ENCODE measurements at places on chromosomes 2 and 18. TPM values are rescaled to one million over a fixed set of nuclear protein-coding genes. Genes with fewer than 3 reads are reported as not detected.
A peak's percentile ranks its signal among the peaks of the same experiment; 100 is the strongest.

DNA sequence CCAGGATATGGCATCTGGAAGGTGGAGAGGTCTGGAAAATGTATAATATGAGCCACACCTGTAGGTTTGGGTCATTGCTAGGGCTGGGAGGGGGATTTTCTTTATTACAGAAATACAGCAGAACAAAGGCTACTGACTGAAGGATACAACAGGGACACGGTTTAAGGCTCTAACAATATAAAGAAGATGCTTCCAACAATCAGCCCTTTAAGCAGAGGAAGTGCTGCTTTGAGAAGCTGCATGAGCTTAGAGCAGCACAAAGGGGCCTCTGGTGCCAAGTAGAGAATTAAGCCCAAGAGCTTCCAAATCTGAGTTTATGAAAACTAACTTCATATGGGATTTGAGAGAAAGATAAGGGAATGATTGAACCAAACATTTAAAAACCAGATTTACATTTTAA, 174.5 kb upstream of the RMP24 start:
- DNase-seq = no peak

DNA sequence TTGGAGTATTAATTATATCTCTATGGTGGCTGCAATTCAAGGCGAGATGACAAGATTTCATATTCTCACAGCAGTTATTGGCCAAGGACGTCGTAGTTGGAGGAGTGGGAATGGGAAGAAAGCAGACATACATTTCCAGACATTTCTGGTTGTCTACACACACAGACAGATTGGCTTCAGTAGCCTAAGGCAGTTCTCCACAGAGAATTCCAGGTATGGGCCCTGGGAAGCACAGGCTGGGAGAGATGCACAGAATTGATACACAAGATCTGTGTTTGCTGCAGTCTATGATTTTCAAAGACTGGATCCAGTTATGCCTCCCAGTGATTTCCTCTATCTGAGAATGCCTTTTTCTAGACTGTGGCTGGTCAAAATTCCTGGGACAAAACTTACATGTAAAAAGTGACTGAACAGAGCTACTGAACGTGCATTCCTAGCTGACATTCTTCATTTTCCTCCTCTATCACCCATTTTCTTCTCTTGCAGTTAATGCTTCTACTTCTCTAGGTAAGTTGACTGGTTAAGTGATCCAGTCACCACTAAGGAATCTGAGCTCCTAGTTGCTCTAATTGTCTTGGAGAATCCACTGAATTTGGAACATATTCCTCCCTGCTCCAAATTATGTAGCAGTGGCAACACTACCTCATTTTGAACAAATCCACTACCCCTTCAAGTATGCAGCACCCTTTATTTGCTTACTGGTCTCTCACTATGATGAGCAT, 386.7 kb upstream of the CDH7 start:
- no peak for DNase-seq

GRCh38 chr2:199692489-199692888, 158.5 kb downstream of the FTCDNL1 start:
- no peak for DNase-seq

DNA sequence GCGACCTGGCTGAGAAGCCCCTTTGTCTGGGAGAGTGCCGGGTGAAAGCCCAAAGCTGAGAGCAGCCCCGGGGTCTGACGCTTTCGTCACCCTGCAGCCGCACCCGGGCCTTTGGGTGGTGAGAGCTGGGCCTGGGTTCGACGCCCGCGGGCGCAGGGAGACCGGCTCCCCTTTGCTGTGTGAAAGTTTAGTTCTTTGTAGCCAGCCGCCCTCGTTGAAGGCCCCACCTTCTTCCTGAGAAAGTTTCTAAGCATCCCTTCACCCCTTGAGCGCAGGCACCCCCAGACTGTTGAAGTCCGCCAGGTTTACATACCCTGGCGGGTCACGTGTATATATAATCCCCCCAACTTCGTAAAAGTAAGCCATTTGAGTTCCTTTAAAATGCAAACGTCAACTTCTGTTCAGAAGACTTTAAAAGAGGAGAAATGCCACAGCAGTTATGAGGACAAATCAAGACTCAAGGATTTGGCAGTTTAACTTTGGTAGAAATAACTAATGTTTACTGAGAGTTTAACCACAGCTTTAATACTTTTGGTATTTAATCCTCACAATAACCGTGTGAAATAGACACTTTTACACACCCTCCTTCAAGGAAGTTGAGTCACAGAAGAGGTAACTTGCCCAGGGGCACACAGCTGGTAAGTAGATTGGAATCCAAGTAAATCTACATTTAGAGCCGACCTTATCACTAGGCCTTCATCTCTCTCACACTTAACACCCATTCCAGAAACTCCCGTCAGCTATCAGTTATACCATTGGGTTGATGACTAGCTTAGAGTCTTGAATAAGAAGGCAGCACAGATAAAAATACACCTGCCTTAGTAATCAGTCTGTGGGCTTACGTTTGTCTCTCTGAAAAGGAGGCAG, 1.1 kb upstream of the MBOAT2 start:
- no peak for DNase-seq

DNA sequence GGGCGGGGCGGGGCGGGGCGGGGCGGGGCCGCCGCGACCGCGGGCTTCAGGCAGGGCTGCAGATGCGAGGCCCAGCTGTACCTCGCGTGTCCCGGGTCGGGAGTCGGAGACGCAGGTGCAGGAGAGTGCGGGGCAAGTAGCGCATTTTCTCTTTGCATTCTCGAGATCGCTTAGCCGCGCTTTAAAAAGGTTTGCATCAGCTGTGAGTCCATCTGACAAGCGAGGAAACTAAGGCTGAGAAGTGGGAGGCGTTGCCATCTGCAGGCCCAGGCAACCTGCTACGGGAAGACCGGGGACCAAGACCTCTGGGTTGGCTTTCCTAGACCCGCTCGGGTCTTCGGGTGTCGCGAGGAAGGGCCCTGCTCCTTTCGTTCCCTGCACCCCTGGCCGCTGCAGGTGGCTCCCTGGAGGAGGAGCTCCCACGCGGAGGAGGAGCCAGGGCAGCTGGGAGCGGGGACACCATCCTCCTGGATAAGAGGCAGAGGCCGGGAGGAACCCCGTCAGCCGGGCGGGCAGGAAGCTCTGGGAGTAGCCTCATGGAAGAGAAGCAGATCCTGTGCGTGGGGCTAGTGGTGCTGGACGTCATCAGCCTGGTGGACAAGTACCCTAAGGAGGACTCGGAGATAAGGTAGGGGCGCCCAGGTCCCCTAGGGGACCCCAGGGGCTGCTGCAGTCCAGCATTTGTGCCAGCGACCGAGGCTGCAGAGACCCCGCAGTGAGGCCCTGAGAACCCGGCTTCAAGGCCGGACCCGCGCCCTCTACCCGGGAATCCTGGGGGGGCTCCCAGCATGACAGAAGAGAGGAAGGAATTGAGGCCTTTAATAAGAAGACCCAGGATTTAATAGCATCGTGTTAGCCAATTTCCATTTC, at the start of gene KHK:
Gene KHK (plus strand): TSS at position 49 of the 870 bp plus-strand sequence. CDS start 488 bp downstream, at position 537.
- DNase-seq = no peak

Gene UGT1A8
- not detected for polyA plus RNA-seq

Gene RAX
- not detected for polyA plus RNA-seq

Gene RNF125
- 2.7 TPM for polyA plus RNA-seq

DNA sequence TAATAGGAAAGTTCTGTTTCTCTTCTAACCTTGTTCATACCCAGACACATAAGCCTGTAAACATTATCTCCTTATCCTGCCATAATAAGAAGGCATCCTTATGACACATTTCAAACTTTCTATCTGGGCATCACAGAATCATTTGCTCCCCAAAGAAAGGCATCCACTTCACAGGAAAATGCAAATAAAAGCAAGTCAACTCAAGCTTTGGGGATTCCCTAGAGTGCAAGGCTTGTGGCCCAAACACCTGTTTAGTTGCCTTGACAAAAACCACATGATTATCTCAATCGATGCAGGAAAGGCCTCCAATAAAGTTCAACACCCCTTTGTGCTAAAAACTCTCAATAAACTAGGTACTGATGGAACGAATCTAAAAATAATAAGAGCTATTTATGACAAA, 195.7 kb upstream of the GALNT5 start:
- no peak for DNase-seq

Gene TMEM17
- polyA plus RNA-seq = 6.8 TPM

Gene BMP10
- not detected for polyA plus RNA-seq

DNA sequence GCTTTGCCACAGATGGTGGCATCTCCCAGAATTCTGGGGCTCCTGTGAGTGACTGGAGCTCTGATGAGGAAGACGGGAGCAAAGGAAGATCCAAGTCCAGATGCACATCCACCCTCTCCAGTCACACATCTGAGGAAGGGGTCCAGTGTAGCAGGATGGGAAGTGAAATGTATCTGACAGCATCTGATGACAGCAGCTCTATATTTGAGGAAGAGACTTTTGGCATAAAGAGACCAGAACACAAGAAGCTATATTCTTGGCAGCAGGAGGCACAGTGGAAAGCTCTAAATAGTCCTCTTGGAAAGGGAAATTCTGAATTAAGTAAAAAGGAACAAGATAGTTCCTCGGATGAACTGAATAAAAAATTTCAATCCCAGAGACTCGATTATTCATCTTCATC, 23.5 kb upstream of the C1GALT1C1L start:
- no peak for DNase-seq

DNA sequence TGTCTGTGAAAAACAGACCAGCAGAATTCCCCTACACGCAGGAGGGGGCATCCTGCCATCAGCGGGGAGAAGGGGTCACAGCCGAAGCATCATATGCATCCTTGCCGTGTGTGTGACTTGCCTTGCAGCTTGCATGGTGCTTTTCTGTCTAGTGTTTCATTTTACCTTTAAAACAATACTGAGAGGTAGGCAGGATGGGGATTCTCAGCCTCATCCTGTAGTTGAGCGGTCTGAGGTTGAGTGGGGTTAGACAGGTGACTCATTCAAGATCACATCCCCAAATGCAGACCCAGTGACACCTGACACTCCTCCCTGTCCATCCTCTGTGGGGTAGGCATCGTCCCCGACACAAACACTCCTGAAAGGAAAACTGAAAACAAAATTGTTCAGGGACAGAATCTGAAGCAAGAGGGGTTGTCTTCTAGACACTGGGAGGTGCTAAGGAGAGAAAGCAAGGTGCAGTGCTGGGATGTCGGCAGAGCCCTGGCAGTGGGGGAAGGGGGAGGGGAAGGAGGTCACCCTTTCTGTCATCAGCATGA, 7.9 kb downstream of the ARL4C start:
- no peak for DNase-seq

DNA sequence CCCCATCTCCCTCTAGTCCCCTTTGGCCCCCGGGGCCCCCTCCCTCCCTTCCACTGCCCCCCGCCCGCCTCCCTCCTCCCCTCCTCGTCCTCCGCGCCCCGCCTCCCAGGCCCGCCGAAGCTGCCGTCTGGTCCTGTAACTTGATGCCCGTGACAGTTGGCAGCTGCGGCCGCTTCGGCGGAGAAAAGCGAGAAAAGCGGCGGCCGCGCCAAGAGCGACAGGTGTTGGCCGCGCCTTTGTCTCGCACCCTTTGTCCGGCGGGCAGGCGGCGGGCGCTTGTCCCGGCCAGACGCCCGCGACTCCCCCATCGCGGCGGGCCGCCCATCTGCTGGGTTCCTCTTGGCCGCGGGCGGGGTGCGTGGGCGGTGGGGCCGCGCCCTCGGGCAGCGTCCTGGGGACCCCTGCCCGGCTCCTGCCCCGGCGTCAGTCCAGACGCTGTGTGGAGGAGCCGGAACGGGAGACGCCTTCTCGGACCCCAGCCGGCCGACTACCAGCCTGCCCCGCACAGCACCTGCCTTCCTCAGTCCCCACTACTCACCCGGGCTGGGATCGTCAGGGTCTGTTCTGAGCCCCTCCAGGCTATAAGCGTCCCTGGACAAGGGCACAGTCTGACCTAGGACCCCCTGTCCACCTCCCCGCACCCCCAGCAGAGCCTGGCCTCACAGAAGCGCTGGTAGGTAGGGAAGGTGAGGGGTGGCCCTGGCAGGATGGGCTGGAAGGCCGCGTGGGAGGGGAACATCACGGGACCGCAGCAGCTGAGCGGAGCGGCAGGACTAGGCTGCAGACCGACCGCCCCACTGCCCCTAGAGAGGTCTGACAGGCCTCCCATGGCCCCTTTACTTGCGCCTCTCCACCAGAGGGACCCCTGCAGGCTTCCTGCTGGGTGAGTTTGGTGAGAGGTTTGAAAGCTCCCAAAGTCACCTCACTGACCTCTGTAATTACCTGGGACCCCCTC, 1.2 kb upstream of the HES6 start:
- peak; percentile 73 for DNase-seq

- no peak for DNase-seq
These were observed 102.7 kb downstream of the MYO1B start for GRCh38 chr2:191347881-191348280.

GRCh38 chr18:29434650-29435049, 1257.7 kb upstream of the CDH2 start:
- no peak for DNase-seq

DNA sequence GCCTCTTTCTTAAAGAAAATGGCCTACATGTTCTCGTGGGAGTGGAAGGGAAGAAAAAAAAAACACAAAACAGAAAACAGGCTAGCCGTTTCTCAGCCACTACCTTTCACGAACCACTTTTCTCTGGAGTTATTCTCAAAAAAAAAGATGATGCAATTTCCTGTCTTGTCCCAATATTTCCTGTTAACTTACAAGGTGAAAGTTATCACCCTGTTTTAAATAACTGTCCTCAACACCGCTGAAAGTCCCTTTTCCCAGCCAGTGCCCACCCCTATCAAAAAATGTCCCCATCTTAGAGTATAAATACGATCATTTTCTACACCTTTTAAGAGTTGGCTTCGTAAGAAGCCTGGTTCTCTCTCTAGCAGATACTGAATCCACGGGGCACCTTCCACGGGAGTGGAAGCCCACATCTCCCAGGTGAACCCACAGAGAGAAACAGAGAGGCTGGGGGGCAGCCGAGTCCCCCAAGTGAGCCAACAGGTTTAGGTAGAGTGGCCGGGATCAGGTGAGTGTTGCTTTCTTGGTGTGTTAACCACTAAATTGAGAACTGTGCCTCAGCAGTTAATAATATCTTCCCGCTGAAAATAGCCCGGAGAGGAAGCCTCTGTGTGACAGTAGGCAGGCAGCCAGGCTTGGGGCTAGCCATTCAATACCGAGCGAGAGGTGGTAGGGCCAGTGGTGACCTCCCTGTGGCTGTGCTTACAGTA, 15.9 kb downstream of the SMAD7 start:
- DNase-seq = no peak

Gene CCDC178
- polyA plus RNA-seq = 1.6 TPM

DNA sequence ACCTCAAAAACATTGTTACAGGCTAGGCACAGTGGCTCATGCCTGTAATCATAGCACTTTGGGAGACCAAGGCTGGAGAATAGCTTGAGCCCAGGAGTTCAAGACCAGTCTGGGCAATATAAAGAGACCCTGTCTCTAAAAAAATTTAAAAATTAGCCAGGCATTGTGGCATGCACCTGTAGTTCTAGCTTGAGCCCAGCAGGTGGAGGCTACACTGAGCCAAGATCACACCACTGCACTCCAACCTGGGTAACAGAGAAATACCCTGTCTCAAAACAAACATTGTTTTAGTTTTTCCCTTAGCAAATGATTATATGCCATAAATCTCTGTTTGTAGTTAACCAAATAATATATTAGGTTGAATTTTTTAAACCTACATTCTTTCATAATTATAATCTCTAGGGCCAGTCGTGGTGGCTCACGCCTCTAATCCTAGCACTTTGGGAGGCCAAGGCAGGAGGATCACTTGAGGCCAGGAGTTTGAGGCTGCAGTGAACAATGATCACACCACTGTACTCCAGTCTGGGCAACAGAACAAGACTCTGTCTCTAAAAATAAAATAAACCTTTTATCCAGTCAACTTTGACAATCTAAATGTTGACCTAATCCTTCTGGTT, 13.3 kb upstream of the CYP20A1 start:
- DNase-seq = peak; percentile 0

Gene REG3A
- not detected for polyA plus RNA-seq

All from left kidney (tissue), 8 donors.